CD4-positive, alpha-beta memory T cell (primary cell): ENCODE measurements at places on chromosomes 7 and 10. TPM values are rescaled to one million over a fixed set of nuclear protein-coding genes. Genes with fewer than 3 reads are reported as not detected.

GRCh38 chr7:140275069-140275965 lies 98.5 kb upstream of the KDM7A start:
- no peak overlapping the region for H3K27ac ChIP-seq
- H3K27me3 ChIP-seq, result no peaks in the 10 kb centered on the region
- H3K36me3 ChIP-seq, result no peaks in the 10 kb centered on the region
- H3K4me3 ChIP-seq, result no peak overlapping the region

DNA sequence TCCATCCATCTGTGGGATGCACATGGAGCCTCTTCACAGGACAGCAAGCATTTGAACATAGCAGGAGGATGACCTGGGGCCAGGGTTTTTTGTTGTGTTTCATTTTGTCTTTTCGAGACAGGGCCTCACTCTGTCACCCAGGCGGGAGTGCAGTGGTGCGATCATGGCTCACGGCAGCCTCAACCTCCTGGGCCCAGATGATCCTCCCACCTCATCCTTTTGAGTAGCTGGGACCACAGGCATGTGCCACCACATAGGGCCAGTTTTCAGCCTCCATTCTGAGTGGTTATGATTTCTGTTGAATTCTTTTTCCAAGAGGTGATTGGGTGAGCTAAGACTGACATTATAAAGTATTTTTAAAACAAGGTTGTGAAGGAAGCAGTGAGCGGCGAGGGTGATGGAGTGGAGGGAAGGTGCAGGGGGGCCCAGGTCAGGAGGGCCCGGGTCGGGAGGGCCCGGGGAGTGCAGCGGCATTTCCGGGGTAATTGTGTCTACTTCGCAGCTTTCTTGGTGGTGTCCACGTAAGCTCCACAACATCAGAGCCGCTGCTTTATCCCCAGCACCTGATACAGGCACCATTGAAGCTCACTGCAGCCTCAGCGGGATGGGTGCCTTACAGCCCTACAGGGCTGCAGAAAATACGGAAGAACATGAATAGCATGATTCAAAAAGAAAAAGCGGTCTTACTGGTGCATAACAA lies 12.0 kb upstream of the LARP4B start:
- H3K27me3 ChIP-seq, result no peaks in the 10 kb centered on the region
- H3K4me1 ChIP-seq, result peaks cover 15% of the 10 kb centered on the region
- no peak overlapping the region for H3K27ac ChIP-seq

- H3K36me3 ChIP-seq, result no peaks in the 10 kb centered on the region
- DNase-seq, result no peak
- H3K27me3 ChIP-seq, result no peaks in the 10 kb centered on the region
- H3K4me1 ChIP-seq, result no peaks in the 10 kb centered on the region
- H3K4me3 ChIP-seq, result no peak overlapping the region
- H3K27ac ChIP-seq, result no peak overlapping the region
Observed at GRCh38 chr10:94889123-94889522, 49.3 kb upstream of the CYP2C9 start.

DNA sequence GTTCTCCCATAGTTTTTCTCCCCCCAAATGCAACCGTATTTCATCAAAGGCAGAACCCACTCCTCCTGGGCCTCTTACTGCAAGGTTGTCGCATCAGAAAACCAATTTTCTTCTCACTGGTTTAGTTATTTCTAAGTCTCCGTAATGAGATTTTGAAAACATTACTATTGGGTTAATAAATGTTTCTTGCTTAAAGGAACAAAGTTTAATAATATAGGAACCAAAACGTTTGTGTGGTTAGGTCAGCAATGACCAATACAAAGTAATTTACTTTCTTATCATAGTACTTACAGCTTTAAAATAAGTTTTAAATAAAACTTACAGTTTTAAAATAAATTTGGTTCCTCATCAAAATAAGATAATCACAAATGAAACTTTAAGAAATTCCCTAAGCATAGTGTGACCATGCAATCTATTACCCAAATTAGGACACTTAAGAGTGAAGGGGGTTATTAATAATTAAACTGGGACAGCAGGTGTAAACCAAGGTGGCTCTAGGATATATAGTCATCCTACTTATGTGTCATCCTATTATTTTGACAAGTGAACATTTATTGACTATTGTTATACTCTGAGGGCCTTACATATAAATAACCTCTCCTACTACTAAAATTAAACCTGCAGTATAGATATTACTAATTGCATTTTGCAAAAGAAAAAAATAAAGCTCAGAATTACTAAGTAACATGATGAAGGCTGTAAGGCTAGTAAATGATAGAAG lies 415.4 kb upstream of the LRRN3 start:
- no peaks in the 10 kb centered on the region for H3K4me1 ChIP-seq
- no peaks in the 10 kb centered on the region for H3K27me3 ChIP-seq
- H3K36me3 ChIP-seq, result no peaks in the 10 kb centered on the region
- DNase-seq, result no peak

DNA sequence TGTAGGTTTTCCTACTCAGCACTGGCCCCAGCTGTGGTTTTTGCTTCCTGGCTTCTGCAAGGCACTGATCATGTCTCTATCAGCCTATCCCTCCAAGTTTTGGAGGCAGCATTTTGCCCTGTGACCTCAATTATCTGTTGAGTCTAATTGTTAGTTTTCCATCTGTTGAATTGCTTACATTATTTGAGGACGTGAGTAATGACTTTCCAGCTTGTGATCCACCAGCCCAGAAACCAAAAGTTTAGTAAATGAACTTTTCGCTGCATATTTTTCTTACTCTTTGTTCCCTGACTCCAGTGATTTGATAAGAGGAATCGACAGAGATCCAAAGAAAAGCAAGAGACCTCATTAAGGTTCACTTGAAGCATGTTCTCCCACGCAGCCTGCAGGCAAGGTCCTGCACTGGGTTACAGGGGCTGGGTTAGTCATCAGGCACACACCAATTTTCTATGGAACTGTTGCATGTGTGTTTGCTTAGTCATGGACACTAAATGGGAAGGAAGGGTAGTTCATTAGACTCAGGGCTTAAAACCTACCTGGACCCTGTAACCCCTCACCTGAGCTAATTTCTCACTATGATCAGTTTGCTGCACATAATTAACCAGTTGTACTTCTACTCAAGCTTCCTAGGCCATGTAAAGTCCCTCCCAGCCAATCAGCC lies 57.2 kb downstream of the AKR1E2 start:
- no peaks in the 10 kb centered on the region for H3K27me3 ChIP-seq
- H3K4me1 ChIP-seq, result no peaks in the 10 kb centered on the region
- H3K36me3 ChIP-seq, result no peaks in the 10 kb centered on the region
- no peak overlapping the region for H3K4me3 ChIP-seq
- no peak overlapping the region for H3K27ac ChIP-seq

- peaks cover 74% of the 10 kb centered on the region for H3K4me1 ChIP-seq
- no peaks in the 10 kb centered on the region for H3K27me3 ChIP-seq
- H3K27ac ChIP-seq, result no peak overlapping the region
- peaks cover 23% of the 10 kb centered on the region for H3K36me3 ChIP-seq
- no peak overlapping the region for H3K4me3 ChIP-seq
Observed at GRCh38 chr10:73872190-73872710, 2.1 kb downstream of the CAMK2G start.

DNA sequence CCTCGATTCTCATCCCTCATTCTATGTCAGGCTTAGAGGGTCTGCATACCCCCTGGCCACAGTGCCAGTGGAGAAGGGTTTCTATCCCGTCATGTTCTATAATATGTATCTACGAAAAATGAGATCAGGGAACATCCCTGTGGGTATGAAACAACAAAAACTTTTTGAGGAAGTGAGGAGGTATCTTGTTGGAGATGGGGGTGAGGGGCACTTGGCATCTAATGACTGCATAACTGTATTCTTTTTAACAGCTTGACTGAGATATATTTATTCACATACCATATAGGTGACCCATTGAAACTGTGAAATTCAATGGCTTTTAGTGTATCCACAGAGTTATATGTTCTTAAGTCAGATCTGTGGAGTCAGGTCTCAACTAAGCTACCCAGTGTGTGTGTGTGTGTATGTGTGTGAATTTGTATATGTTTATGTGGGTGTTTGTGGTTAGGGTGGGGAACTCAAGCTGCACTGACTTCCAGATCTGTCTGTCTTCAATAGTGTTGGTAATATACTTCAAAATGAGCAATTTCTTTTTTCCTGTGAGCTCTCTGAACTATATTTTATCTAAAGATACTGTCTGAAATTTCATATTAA lies 528.9 kb downstream of the CNTNAP2 start:
- H3K4me1 ChIP-seq, result no peaks in the 10 kb centered on the region
- H3K36me3 ChIP-seq, result no peaks in the 10 kb centered on the region
- no peak overlapping the region for H3K4me3 ChIP-seq
- DNase-seq, result no peak

DNA sequence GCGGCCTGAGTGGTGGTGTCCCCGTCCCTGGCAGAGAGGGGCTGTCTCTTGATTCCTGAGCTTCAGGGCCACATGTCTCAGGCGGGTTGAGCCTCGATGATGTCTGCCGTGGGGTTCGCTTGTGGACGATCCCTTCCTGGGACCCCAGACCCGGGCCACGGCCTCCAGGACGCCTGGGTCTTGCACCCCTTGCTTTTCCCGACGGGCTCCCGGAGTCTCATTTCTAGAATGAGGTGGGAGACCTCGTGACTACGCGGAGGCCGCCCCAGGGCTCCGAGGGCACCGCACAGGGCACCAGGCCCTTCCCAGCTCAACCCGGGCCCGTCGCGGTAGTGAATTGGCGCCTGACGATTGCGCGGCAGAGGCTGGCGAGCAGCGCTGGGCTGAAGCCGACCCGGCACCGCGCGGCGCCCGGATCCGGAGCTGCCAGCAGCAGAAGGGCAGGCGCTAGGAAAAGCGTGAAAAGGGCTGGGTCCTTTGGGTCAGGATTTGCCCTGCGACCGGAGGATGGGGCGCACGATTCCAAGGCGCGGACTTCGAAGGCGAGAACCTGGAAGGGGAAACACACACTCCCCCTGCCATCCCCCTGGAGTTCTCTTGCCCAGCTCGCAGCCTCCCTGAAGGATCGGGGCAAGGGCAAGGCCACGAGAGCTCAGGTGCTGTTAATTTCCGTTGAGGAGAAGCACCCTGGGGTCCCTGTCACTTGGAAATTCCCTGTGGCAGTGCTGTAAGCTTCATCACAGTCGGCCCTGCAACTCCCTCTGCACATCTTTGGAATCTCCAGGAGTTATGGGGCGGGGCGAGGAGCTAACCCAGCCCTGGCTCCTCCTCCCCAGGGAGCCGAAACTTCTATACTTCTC lies 15.5 kb downstream of the TLX1 start:
- H3K4me3 ChIP-seq, result no peak overlapping the region
- no peak overlapping the region for H3K27ac ChIP-seq
- peaks cover 44% of the 10 kb centered on the region for H3K27me3 ChIP-seq
- no peaks in the 10 kb centered on the region for H3K36me3 ChIP-seq
- no peak for DNase-seq
- H3K4me1 ChIP-seq, result peaks cover 9% of the 10 kb centered on the region

DNA sequence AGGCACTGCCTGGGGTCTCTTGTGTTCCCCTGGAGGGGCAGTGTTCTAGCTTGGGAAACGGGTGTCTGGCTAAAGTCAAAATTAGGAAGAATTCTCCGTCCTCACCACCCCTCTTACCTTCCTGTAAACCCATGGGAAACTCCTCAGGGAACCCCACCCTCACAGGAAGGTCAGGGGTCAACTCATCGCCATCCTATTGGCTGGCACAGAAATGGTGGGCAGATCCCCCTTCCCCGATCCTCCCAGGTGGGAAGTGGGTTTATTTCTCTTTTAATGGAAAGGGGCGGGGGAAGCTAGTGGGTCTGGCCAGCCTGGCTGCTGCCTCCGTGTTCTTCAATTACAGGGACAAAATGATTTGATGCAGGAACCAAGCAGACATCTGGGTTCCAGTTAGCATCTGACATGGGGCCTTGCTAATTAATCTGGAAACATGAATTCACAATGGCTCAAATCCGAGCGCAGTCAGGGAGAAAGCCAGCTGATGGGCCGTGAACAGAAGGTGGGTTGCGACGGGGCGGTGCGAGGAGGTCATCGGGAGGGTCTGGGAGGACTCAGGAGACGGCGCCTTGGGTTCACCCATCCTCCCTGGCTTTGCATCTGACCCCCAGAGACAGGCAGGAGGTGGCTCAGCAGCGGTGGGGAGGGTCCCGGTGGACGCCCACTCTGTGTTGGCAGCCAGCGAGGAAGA lies 66.6 kb downstream of the SLIT1 start:
- no peak for DNase-seq
- no peaks in the 10 kb centered on the region for H3K36me3 ChIP-seq
- H3K4me3 ChIP-seq, result no peak overlapping the region
- no peaks in the 10 kb centered on the region for H3K4me1 ChIP-seq
- no peaks in the 10 kb centered on the region for H3K27me3 ChIP-seq

GRCh38 chr7:30322271-30323005 lies 38.0 kb downstream of the ZNRF2 start:
- H3K27ac ChIP-seq, result peak overlapping the region; percentile 76
- peaks cover 63% of the 10 kb centered on the region for H3K4me1 ChIP-seq
- no peaks in the 10 kb centered on the region for H3K36me3 ChIP-seq
- H3K4me3 ChIP-seq, result peak overlapping the region; percentile 32

GRCh38 chr10:109019001-109019424 lies 904.3 kb downstream of the XPNPEP1 start:
- H3K27me3 ChIP-seq, result no peaks in the 10 kb centered on the region
- no peaks in the 10 kb centered on the region for H3K4me1 ChIP-seq
- H3K27ac ChIP-seq, result no peak overlapping the region
- H3K36me3 ChIP-seq, result no peaks in the 10 kb centered on the region

DNA sequence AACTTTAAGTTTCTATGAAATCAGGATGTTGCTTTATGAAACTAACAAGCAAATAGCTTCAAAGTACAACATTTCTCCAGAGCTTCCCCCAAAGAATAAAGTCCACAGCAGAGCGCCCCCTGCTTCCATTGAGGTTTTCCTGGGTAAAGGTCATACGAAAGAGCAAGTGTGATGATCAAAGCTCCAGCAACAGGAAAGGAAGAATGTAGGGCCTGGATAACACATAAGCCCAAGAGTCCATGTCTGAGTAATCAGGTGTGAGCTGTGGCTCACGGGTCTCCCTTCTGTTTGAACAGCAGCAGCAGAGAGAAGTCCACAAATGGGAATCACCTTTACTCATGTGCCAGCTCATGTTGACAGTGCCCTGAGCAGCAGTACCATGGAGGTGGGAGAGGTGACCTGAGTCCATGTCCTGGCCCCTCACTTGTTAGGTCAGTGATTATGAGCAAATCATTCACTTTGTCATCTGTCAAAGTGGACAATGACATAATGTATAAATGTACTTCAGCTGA lies 50.5 kb downstream of the MRPL32 start:
- no peaks in the 10 kb centered on the region for H3K27me3 ChIP-seq
- H3K36me3 ChIP-seq, result no peaks in the 10 kb centered on the region
- H3K4me3 ChIP-seq, result no peak overlapping the region
- no peaks in the 10 kb centered on the region for H3K4me1 ChIP-seq
- DNase-seq, result no peak
- H3K27ac ChIP-seq, result no peak overlapping the region

- H3K27me3 ChIP-seq, result no peaks in the 10 kb centered on the region
- no peaks in the 10 kb centered on the region for H3K4me1 ChIP-seq
- no peak overlapping the region for H3K4me3 ChIP-seq
- no peak overlapping the region for H3K27ac ChIP-seq
Observed at GRCh38 chr7:90430614-90431460, 27.6 kb downstream of the CLDN12 start.

- no peak overlapping the region for H3K4me3 ChIP-seq
- H3K4me1 ChIP-seq, result no peaks in the 10 kb centered on the region
- H3K27ac ChIP-seq, result no peak overlapping the region
- DNase-seq, result no peak
Observed at GRCh38 chr10:14926061-14926470, 27.8 kb downstream of the DCLRE1C start.

The FAM25A gene
- total RNA-seq, result not detected

The SSC4D gene
- not detected for total RNA-seq

The TUBB8 gene
- total RNA-seq, result not detected

The DDC gene
- not detected for total RNA-seq

The CAMK1D gene
- total RNA-seq, result 22.2 TPM

The EBLN1 gene
- total RNA-seq, result not detected

The LIPF gene
- not detected for total RNA-seq

The EPHA1 gene
- total RNA-seq, result 30.7 TPM

The TUBAL3 gene
- total RNA-seq, result not detected

The SEMA3D gene
- total RNA-seq, result not detected

The MACROH2A2 gene
- 4.8 TPM for total RNA-seq

The MEIG1 gene
- total RNA-seq, result not detected

The INSYN2A gene
- total RNA-seq, result not detected

The OIT3 gene
- total RNA-seq, result not detected

The CFAP70 gene
- 5.6 TPM for total RNA-seq

The HYAL4 gene
- not detected for total RNA-seq
